ENCODE measurements at places on chromosomes 11 and 22.

- peak; percentile 27 for DNase-seq
Observed at GRCh38 chr11:662689-663274, 25.7 kb downstream of the DRD4 start.

DNA sequence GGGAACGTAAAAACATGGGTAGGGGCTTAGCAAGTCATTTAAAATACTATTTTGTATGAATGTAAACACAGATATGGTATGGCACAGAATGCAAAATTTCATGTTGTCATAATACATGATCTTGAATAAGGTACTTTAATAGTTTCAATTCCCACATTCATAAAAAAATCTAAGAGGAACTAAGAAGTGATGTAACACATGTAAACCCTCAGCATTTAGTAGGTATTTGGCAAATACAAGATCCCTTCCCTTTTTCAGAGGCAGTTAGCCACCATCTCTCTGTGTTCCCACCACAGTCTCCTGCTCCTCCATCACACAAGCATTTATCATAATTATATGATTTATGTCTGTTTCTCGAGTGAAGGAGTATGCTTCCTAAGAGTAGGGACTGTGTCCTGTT is 251.8 kb downstream of the TENM4 start:
- no peak for DNase-seq

- no peak for DNase-seq
Observed at GRCh38 chr11:69881467-69882269, 62.5 kb upstream of the FGF3 start.

DNA sequence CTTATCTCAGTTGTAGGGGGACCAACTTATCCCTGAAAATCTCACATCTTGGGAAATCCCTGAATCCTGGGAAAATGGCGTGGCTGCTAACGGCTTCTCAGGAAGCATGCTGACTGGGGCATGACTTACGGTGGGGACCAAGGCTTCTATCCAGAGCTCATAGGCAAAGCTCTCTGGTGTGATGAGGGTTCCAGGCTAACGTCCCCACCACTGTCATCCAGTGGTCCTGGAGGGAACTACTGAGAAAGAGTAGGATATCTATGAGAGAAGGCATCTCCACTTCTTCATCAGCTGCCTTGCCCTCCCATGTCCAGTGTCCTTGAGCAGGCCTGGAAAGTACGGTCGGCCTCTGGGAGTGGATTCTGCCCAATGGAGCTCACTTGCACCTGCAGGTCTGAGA is 210.4 kb upstream of the B3GAT1 start:
- no peak for DNase-seq

GRCh38 chr11:48001438-48002021 is 21.2 kb downstream of the PTPRJ start:
- DNase-seq = peak; percentile 51

- DNase-seq = no peak
Observed at GRCh38 chr22:38141217-38141973, 30.9 kb upstream of the BAIAP2L2 start.

DNA sequence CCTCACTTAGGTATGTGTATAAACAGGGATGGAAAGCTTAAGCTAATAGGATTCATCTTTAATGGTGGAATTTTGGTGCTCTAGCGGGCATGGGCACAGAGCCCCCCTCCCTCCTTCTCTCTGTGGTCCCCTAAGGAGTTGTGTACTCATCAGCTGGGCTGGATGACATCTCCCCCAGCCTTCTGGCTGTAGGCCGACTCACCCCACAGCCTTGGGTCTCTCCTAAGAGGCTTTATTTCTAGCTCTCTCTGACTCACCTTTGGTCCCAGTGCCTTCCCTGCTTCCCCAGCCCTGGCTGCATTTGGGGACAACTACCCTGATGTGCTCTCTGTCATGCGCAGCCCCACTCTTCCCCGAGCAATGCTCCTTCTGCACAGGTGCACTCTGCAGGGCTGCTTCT is 26.9 kb downstream of the SLC6A5 start:
- DNase-seq = no peak

GRCh38 chr11:109148669-109149068 is 273.3 kb upstream of the C11orf87 start:
- DNase-seq = no peak

DNA sequence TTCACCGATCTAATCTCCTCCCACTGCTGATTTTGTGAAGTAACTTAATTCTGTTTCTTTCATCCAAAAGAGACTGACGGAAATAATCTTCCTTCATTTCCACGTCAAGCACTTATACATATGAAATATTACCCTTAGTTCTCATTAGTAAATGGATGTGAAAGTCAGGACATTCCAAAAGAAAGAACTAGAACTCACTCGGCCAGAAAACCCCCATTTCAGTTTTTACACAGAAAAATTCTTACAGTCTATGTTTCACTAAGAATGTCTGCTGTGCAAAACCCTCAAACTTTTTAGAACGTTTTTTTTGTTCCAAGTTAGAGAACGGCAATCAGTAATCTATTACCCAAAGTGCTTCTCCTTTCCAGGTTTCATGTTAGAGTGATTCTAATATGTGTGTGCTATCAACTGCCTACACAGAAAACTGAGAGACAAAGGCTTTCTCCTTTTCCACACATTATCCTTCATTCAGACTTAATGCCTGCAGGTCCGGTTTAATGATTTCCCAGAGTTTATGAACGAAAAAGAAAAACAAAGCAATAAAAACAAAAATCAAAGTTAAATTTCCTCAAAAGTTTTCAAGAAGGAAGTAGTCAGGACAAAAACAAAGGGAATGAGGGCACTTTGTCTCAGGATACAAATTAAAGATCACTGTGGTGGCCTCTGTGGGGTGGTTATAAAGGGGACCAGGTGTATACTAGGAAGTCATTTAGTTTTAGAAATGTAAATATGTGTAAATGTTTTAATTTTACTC is 11.3 kb upstream of the SESN3 start:
- no peak for DNase-seq

- DNase-seq = no peak
Observed at GRCh38 chr11:60917267-60917666, 3.3 kb downstream of the TMEM109 start.

- no peak for DNase-seq
Observed at GRCh38 chr11:98600786-98601773, 419.7 kb upstream of the CNTN5 start.

DNA sequence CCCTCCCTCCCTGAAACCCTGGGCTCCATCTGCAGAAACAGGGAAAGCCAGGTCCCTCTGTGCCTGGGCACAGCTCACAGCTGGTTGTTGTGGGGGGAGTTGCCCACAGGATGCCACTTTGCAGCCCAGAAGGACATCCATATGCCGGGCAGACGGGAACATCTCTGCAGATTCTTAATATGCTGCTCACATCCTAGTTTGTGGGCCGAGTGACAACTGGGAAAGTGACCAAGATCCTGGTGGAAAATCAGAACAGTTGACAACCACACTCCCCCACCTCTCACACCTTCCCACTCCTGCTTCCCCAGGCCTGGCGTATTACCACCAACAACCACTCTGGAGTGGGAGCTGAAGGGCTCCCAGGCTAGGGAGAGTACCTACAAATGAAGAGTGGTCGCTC is 7.3 kb upstream of the SCGB1A1 start:
- no peak for DNase-seq

GRCh38 chr11:83257761-83258168 is 28.4 kb downstream of the CCDC90B start:
- DNase-seq = no peak

DNA sequence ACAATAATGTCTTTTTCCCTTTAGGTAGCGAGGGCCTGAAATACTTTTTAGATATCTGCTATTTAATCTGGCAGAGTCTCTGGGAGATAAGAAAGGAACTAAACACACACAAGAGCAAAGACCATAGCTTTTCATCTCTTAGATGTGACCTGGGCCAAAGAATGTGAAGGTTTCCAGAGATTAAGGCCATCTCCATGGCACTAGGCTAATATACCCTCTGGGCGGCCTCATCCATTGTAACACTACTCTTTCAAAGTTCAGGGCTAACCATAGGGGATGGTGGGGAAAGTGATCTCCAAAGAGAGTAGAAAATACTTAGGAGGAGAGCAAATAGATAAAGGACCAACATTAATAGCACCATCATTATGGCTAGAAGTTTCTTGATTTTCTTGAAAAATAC is 326.4 kb downstream of the LRRC4C start:
- no peak for DNase-seq

DNA sequence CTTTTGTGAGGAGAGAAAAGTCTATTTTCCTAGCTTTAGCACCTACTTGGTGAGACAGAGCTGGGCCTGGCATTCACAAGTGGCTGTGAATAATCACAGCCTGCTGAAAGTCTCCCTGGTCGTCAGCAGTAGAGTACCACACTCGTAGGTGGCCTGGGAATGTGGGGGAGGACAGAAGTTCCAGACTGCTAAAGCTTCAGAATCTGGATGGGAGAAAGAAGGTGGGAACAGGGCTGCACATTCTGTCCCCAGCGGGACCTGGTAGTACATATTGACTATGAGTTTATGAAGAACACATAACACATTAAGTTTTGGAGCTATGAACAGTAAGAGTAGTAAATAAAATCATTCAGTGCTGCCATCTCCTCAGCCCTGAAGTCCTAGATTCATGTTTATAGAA is 19.0 kb upstream of the LIMK2 start:
- DNase-seq = no peak

- no peak for DNase-seq
Observed at GRCh38 chr11:126006068-126006467, 56.6 kb downstream of the CDON start.

- DNase-seq = no peak
Observed at GRCh38 chr11:20213790-20214189, 53.5 kb upstream of the DBX1 start.

DNA sequence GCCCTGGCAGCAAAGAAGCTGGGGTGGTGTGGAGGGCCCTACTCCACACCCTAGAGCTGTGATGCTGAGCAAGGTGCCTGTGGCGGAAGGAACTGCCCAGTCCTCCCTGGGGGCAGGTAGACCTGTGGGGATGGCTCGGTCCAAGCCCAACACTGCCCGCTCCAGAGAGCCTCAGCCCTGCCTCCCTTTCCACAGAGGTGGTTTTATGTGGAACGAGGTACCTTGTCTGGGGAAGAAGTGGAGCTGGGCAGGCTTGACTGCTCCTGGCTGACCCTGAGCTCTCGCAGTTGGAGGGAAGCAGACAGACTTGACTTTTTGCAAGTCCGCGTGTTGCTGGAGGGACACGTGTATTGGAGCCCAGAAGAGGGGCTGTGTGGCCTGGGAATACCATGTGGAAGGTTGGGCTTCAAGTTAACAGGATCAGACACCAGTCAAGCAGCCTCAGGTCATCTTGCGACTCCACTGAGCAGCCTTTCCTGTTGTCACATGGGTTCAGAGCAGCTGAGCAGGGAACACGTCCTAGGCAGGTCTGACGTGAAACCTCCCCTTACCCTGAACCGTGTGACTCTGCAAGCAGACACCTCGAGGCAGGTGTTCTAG is 117.7 kb downstream of the CACNA1I start:
- no peak for DNase-seq

DNA sequence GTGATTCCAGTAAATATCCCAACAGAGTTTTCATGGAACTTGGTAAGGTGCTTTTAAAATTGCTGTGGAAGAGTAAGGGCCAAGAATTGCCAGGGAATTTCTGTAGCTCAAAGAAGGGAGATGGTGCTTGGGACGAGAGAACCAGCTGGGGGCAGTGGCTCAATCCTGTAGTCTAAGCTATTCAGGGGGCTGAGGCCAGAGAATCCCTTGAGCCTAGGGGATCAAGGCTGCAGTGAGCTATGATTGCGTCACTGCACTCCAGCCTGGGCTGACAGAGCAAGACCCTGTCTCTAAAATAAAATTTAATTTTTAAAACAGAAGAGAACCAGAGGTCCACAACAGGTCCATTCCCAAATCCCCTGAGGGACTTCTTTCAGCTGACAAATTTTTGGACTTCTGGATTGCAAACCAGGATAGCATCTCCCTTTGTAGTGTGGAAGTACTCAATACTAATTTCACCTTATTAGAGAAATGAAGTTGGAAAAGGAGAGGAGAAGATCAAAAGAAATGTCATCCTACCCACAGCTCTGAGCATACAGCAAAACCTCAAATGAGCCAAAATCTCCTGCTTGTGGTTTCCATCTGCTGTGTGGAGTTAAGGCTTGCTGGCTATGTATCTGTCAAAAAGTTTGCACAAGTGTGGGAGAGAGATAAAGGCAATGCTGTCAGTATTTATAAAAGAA is 59.2 kb upstream of the CLPB start:
- no peak for DNase-seq

DNA sequence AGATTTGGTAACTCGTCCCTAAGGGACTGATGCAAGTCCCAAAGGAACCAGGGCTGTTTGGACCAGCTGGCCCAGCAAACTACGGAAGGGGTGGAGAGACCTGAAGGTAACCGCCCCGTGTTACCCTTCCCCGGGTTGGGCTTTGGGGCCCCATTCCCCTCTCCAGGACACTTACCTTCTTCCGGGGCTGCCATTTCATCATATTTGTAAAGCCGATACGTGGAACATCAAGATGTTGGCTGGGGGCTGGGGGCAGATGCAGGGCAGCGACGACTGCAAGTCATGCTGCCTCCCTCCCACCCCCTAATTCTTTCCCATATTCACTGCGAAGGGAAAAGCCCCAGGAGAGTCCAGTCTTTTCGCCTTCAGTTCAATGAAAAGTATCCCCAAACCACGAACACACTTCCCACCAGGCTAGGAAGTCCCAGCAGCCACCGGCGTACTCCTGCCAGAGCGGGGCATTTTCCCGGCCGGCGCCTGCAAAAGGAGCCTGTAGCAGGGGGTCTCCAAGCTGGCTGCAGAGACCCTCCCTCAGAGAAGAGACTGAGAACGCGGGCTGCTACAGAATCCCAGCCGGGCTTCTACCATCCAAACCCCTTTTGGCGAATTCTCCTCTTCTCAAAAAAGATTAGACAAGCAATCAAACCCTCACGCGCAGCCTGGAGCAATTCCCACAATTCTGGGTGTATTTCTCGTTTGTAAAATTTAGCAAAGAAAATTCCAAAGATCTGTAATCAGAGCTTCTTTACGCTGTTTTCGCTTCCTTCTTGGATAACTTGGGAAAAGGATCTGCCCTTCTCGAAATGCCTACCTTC is 236.7 kb downstream of the TTC28 start:
- no peak for DNase-seq

GRCh38 chr22:37898441-37899181 is 7.5 kb upstream of the MICALL1 start:
- no peak for DNase-seq

GRCh38 chr11:111759376-111759775 is 6.8 kb downstream of the PPP2R1B start:
- no peak for DNase-seq

GRCh38 chr11:86698639-86699038 is 26.2 kb upstream of the ME3 start:
- no peak for DNase-seq

DNA sequence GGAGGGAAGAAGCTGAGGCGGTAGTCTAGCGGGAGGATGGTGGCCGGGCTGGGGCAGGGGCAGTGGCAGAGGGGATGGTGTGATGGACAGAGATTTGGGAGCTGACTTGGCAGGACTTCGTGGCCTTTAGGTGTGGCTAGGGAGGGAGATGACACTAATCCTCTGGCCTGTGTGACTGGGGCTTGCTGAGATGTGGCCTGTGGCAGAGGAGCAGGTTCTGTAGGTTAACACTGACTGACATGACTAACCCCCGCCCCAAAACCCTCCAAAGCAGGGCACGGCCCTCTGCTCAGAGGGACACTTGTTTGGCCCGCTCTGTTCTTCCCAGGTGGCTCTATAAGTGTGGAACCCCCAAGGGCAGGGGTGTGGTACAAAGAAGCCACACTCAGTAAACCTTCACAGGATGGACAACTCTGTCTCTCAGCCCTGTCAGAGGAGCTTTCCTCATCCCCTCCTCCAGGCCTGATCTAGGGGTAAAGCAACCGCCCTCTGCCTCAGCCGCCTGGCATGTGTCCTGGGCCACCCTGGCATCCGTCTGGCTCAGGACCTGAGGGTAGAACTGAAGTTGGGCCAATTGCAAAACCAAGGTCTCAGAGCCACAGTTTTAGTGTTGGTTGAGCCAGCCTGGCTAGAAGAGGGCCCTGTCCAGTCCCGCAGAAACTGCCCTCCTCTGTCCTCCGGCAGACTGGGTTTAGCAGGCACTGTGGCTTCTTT is 15.6 kb downstream of the TOM1 start:
- DNase-seq = no peak
